ENCODE measurements at places on chromosomes 3 and 15.

- DNase-seq: no peak
Measured at GRCh38 chr15:70318594-70319465, 221.1 kb upstream of the TLE3 start.

GRCh38 chr3:194982472-194982871 is 288.5 kb downstream of the XXYLT1 start:
- DNase-seq: no peak

GRCh38 chr3:177514611-177515499 is 317.6 kb upstream of the TBL1XR1 start:
- DNase-seq: no peak

- DNase-seq: no peak
Measured at GRCh38 chr3:57029924-57030323, 30.5 kb upstream of the SPATA12 start.
